Ovary (tissue), 10 donors: ENCODE measurements at places on chromosomes 12 and 14. TPM values are rescaled to one million over a fixed set of nuclear protein-coding genes. Genes with fewer than 3 reads are reported as not detected.
A peak's percentile ranks its signal among the peaks of the same experiment; 100 is the strongest.

- DNase-seq, result peak; percentile 35
Observed at GRCh38 chr12:49037111-49037946, 18.8 kb upstream of the PRKAG1 start.

DNA sequence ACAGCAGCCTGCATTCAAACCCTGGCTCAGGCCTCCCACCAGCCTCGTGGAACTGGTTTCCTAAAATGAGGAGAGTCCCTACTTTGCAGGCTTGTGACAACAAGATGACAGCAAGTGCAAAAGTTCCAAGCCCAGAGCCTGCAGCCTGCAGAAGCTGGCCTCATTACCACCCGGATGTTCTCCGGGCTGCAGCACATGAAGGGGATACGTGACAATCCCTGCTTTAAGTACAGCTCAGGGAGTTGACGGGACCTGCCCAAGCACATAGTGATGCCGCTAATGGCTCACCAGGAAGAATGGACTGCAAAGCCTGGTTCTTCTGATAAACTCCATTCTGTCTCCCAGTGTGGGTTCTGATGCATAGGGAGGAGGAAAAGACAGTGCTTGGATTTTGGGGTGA lies 15.0 kb downstream of the SSH1 start:
- no peak for DNase-seq

GRCh38 chr12:98213556-98213955 lies 301.8 kb upstream of the TMPO start:
- no peak for DNase-seq

- no peak for DNase-seq
Observed at GRCh38 chr12:63305901-63306875, 155.2 kb upstream of the AVPR1A start.

GRCh38 chr14:81161088-81161487 lies 59.7 kb downstream of the GTF2A1 start:
- DNase-seq, result no peak

The PAH gene
- not detected for polyA plus RNA-seq

DNA sequence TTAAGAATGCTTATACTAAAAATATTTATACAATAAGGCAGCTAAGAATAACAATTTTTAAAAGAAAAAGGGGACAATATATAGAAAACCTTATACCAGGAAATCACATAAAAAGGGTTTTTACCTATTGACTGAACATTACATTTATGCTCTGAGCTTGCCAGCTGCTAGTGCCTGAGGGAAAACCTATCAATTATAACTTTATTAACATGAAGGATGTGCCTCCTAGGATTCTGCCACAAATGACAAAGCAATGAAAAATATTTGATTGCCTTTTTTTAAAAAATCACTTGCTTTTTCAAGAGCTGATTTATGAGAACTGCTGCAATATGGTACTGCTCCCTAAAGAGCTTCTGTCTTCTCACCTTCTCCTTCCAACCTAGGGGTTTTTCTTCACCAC lies 185.7 kb downstream of the RIMBP2 start:
- no peak for DNase-seq
